ENCODE measurements at places on chromosomes 2 and 18.

- DNase-seq, result no peak
Measured at GRCh38 chr2:223075301-223076270, 23.6 kb downstream of the KCNE4 start.

DNA sequence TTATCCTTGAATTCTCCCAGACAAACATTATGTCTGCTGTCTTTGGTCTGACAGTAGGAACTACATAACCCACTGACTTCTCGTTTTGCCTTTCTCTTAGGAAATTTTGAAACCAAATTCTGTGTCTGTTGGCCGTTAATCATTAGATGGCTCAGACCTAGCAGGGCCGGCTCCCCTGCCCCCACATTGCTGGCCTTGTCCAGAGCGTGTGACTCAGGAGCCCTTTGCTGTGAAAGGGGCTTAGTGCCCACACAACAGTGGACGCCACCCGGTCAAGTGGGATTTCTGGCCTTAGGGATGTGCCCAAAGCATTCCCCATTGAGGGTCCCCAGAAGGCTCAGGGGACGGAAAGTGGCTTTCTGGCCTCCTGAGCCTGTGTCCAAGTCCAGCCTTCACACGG, 137.5 kb downstream of the CTIF start:
- no peak for DNase-seq

GRCh38 chr2:42064417-42064942, 16.7 kb downstream of the PKDCC start:
- DNase-seq, result no peak

DNA sequence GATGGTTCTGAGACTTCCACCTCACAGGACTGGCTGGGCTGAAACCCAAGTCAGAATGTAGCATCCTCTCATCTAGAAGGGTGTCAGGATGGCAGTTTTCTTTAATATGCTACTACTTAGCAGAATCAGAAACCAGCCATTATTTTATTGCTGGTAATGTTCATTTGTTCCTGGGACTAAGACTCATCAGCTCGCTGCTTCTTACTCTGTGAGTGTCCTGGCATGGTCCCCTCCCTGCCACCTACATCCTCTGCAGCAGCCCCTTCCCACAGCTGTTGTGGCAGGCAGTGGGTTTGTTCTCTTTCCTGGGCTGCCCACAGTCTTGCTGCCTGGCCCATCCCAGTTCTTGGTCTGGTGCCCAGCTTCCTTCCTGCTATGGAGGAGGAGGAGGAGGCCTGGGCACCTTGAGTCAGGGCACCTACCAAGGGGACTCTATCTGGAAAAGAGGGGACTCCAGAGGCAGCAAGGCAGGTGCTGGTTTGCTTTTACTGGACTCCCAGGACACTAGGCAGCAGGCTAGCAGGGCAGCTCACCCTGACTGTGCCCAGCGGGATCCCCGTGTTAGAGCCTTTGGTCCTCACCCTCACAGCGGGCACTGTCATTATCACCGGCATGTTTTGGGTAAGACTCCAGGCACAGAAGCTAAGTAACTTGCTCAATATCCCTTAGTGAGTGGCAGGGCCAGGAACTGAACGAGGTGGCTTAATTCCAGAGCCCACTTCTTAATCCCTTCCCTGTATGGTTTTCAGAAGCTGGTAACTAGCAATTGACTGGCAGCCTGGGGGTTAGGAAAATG, 62.1 kb downstream of the LRRFIP1 start:
- DNase-seq, result no peak

- no peak for DNase-seq
Measured at GRCh38 chr2:241082341-241083090, 19.6 kb downstream of the MTERF4 start.

GRCh38 chr2:190382851-190383250, 25.3 kb upstream of the MFSD6 start:
- peak; percentile 3 for DNase-seq

DNA sequence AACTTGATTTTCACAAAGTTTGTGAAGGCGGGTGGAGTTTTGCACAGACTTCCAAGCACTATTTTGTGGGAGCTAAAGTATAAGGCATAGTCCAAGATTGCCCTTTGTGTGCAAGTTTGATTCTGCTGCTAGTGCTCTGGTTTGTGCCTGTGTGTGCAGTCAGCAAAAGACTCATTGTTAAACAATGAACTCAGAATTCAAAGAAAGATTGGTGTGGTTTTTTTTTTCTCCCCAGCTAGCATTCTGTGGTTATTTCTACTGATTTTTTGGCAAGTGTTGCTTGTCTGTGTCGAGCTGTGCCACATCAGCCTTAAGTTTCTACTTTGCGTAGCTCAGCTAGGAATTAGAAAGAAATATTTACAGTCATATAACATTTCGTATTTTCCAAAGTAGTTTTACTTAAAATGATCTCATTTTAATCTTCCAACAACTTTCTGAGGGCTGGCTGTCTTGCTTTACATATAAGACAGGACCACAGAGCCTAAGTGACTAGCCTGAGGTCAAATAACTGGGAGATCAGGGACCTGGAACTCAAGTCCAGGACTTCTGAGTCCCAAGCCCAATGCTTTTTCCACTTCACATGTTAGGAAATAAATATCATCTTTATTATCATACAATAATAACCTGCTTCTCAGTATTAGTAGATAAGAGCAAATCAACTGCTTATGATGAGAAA, 69.8 kb downstream of the BABAM2 start:
- DNase-seq, result no peak

- DNase-seq, result no peak
Measured at GRCh38 chr2:158495175-158495574, 38.4 kb downstream of the PKP4 start.

DNA sequence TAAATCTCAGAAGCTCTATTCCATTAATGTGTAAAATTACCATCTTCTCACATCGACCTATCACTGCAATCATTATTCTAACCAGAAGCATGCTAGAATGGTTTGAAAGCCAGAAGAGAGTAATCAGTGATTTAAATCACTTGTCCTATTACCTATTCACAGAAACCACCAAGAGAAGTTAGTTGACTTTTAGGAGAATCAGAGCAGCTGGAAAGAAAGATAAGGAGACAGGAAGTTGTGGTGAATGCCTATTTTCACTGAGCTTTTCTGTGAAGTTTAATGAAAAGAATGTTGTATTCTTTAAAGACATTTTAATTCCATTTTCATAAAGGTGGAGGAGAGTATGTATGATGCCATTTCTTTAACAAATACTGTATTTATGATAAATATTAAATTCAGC, 352.6 kb upstream of the CRIM1 start:
- DNase-seq, result no peak

- no peak for DNase-seq
Measured at GRCh38 chr2:55779459-55780421, 86.1 kb upstream of the PNPT1 start.

- DNase-seq, result peak; percentile 88
Measured at GRCh38 chr2:229922449-229923386, at the start of gene FBXO36. FBXO36 (plus strand) TSS chr2:229922503; CDS start chr2:229922514, 11 bp downstream.

DNA sequence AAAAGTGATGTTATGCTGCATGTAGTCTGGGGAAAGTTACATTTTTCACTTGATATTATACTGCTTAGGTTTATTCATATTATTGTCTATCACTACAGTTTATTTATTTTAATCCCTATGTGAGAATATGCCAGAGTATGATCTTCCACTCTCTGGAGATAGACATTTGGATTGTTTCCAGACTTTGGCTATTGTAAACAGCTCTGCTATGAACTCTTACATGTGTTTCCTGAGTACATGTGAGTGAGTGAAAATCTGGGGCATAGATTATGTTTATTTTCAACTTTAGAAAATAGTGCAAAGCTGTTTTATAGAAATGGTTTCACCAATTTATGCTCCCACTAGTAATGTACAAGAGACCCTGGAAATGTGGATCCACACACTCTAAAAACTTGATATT, 49.0 kb upstream of the EPAS1 start:
- DNase-seq, result no peak

- DNase-seq, result no peak
Measured at GRCh38 chr2:197232010-197232409, 78.6 kb downstream of the ANKRD44 start.

GRCh38 chr18:50410008-50410407, 35.2 kb downstream of the SKA1 start:
- no peak for DNase-seq

DNA sequence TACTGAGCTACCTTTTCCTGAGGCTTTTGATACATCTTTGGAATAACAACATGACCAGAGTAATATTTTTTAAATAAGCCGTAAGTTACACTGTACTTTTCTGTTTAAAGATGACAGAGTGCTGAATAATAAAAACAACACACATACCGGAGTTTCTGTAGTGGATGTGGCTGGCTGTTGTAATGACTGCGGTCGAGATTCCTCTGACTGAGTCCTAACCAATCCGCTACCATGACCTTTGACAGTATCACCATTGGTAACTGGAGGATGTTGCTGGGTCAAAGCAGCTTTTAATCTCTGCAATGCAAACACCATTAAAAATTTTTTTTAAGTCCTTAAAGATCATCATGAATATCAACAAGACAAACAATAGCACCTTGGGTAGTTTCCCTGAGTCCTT, 70.7 kb downstream of the ATF2 start:
- no peak for DNase-seq

GRCh38 chr18:5977022-5977421, 81.7 kb upstream of the TMEM200C start:
- no peak for DNase-seq

DNA sequence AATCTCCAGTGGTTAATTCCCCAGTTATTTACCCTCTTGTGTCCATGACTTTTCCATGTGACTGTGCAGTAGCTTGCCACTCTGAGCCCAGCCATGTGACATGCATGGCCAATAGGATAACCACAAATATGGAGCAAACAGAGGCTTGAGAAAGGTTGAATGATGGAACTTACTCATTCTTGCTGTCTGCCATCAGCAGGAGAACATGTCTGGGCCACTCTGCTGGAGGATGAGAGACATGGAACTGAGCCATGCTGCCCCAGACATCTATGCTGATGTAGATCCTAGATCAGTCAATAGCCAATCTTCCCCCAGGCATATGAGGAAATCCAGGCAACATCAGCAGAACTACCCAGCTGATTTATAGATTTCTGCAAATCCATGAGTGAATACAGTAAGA, 992.3 kb upstream of the FANCL start:
- DNase-seq, result no peak

DNA sequence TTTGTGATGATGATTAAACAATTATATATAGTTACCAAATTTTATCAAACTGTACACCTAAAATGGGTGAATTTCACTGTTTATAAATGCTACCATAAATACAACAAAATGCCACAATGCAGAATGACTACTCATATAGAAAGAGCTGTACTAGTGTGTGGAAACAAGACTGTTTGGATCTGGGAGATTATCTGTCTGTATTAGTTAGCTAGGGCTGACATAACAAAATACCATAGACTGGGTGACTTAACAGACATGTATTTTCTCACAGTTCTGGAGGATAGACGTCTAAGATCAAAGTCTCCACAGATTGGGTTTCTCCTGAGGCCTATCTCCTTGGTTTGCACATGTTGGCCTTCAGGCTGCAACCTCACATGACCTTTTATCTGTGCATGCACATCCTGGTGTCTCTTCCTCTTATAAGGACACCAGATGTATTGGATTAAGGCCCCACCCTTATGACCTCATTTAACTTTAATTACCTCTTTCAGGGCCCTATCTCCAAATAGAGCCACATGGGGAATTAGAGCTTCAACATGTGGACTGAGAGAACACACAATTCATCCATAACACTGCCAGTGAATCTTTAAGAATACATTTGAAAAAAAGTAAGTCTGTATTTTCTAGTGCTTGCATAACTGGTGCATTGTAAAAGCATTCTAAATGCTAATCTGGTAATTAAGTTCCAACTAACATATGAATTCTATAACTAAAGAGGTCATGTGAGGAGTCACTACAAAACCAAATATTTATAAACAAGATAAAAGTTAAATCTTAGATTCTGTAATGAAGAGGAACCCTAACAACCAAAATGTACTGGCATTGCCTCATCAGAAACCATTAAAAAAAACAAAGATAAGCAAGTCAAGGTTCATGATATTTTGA, 699.6 kb downstream of the NYAP2 start:
- no peak for DNase-seq

Data from stimulated activated CD4-positive, alpha-beta T cell treated with anti-CD3 and anti-CD28 coated beads, Interleukin-15, amount 100 ng/mL, for 48 hours (primary cell).